Trophoblast cell (in vitro differentiated cells and primary cell): ENCODE measurements at places on chromosomes 6 and 20.

DNA sequence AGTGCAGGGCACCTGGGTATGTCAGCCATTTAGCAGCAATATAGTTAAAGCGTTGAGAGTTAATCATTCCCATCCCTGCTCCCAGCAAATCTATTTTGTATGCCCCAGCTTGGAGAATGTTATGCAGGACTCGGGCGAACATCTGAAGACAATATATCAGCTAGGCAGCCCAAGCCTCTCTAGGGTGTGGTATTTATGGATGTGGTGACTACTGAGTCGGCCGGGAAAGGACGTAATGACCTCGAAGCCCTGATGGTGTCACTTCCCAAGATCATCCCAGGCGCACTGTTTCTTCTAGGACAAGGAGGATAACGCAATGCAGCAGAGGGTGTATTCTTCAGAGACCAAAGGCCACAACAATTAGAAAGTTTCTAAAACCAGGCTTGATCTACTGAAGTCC, 63.6 kb upstream of the FAM184A start:
- no peak for DNase-seq

DNA sequence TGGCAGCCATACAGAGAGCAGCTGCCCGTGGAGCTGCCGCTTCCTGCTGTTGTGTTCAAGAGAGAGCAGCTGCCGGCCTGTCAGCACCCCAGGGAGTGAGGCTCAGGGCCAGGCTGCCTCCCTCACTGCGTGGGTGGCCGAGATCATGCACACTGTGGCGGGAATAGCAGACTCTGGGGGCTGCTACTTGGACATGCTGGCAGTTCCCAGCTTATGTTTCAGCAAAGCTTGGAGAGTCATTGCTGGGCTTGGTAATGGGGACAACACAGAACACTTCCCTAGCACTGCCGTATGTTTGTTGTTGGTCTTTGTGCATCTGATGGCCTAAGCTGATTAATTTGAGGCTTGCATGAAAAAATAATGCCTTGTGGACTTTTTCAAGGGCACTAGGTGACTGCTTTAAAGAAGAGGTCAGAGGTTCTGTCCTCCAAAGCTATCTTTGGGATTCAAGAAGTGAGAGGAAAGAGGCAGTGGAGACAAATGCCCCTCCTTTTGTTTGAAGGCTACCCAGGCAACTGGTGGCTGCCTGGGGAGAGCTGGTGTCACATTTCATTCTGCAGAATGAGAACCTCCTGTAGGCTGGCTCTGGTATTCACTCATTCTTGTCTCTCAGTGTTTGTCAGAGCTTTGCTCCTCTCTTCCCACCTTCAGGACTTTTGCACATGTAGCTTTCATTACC, 18.8 kb downstream of the MRAP2 start:
- no peak for DNase-seq

- DNase-seq: no peak
Measured at GRCh38 chr6:18493382-18493891, 106.3 kb downstream of the RNF144B start.

DNA sequence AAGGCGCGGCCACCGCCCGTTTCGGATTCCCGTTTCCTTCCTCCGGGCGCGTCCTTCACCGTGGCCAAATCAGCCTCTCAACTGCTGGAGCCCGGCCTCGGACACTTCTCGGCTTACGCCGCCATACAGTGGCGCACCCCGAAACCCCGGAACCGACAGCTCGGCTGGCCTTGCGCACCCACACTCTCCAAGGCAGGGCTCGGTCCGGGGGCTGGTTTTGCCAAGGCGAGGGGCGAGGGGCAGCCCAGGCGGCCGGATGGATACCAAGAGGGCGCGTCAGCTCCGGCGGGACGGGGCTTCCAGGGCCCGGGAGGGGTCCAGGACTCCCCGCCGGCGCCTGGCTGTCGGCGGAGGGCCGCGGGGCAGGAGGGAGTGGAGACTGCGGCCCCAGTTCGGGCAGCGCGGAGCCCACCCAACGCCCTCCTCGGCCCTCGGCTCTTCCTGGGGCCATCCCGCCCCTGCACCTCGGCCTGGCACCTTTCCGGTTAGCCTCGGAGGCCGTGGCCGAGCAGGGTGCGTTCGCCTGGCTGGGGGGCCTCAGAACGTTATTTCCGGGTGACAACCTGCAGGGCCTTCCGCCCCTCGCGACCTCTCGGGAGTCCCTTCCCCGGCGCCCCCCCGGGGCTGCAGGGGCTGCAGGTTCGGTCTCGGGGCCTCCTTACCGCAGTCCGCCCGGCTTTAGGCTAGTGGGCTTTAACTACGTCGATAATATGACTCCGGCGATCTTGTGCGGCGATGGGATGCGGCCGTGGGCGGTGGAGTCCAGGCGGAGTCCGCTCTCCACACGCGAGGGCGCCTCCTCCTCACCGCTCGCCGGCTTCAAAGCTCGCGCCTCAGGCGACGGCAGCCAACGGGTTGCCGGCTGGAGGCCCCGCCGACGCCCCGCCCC, 697 bp upstream of the CEP43 start:
- peak; percentile 5 for DNase-seq

GRCh38 chr6:129713806-129714333, 3.9 kb upstream of the ARHGAP18 start:
- DNase-seq: no peak

- no peak for DNase-seq
Measured at GRCh38 chr6:107821591-107821990, 2.5 kb downstream of the SCML4 start.

GRCh38 chr6:53790886-53791285, 3.9 kb upstream of the LRRC1 start:
- DNase-seq: no peak

DNA sequence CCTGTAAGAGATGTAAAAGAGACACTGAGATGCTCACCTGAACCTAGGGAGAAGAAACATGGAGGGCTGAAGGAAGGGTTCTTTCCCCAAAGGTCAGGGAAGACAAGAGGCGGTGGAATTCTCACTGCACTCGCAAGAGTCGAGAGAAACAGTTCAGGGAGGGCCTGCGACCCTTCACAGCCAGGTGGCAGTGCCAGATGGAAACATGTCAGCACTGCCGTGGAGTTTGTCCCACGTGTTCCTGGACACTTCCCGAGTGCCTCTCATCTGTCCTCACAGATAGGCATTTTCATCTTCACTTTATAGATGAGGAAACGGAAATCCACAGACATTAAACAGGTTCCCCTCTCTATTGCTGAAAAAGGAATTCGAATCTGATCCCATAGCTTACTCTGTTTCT, 70.4 kb upstream of the SYNJ2 start:
- DNase-seq: no peak

GRCh38 chr6:161594412-161594811, 320.6 kb upstream of the AGPAT4 start:
- no peak for DNase-seq

- DNase-seq: no peak
Measured at GRCh38 chr6:105733556-105734162, 330.8 kb upstream of the PREP start.

GRCh38 chr6:71333697-71334096, 45.1 kb downstream of the OGFRL1 start:
- DNase-seq: peak; percentile 79

DNA sequence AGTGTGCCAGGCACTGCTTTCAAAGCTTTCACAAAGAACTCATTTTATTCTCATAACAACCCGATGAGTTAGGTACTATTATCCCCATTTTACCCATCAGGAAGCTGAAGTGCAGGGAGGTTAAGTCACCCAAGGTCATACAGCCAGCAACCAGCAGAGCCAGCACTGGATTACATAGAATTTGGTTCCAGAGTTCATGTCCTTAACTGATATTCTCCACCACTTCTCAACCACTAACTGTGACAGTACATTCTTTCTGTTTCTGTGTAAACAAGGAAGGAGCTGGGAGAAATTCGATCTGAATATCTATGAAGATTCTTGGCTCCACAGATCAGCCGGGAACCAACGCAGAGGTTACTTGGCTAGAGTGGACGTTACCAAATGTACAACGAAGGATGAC, 98.0 kb downstream of the KIF16B start:
- DNase-seq: peak; percentile 10

DNA sequence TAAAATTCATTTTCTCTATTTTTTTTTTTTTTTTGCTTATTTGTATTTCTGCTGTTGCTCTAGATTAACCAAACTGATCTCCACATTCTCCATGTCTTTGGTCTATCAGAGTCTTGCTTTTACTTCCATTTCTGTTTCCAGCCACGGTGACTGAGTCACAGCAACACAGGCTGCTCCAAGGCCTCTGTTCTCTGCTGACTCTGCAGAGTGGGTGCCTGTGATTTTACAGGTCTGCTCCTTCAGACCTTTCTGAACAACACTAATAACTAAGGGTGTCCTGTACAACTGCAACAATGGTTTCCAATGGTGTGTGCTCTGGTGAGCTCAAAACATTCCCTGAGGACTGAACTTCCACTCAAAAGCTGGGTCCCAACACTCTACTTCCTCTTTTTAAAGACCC, 102.3 kb upstream of the BMP2 start:
- no peak for DNase-seq

GRCh38 chr6:100701728-100702127, 179.4 kb downstream of the ASCC3 start:
- DNase-seq: no peak
